ENCODE measurements at places on chromosomes 6 and 20. TPM values are rescaled to one million over a fixed set of nuclear protein-coding genes. Genes with fewer than 3 reads are reported as not detected.

Gene BAK1
- total RNA-seq: 21.0 TPM

DNA sequence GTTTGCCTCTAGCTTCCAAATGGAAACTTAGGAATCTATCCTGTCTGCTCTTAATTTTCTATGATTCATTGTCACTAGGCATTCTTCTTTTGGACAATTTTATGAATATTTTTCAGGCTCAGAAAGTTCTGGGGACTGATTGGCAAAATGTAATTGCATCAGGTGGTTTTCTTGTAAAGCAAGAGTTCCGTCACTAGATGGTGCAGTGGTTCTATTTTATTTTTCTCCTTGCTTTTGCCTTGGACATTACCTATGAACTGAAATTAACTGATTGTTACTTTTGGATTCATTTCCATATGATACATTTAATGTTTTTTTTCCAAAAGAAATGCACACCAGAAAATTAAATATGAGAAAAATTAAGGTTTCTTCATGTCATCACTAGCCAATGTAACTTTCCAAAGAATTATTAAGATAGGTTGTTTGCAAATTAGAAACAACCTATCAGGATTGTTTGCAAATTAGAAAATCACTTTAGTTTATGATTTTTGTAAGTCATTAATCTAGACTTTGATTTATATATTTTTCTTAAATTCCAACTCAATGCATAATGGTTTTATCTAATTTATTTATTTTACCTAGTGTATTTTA, 48.0 kb downstream of the TMEM170B start:
- no peaks in the 10 kb centered on the region for H3K36me3 ChIP-seq
- DNase-seq: no peak
- no peak overlapping the region for H3K27ac ChIP-seq
- H3K4me1 ChIP-seq: peaks cover 7% of the 10 kb centered on the region
- no peak overlapping the region for H3K4me3 ChIP-seq

GRCh38 chr6:31657406-31658157, 1.9 kb downstream of the APOM start:
- H3K27ac ChIP-seq: no peak overlapping the region
- peaks cover 5% of the 10 kb centered on the region for H3K36me3 ChIP-seq
- no peak for DNase-seq
- peaks cover 53% of the 10 kb centered on the region for H3K4me1 ChIP-seq

DNA sequence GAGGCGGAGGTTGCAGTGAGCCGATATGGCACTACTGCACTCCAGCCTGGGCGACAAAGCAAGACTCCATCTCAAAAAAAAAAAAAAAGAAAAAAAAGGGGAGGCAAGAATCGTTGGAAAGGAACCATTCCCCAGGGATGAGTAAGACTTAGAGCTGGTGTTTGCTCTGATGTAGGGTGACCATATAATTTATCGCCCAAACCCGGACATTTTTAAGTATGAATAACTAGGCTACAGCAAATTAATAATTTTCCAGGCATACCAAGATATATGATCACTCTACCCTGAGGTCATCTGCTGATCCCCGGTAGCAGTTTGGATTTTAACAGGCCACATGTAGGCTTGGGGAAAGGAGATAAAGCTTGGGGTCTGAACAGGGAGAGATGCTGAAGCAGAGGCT, 260.9 kb downstream of the BTBD9 start:
- H3K4me3 ChIP-seq: no peak overlapping the region
- no peak for DNase-seq
- no peaks in the 10 kb centered on the region for H3K36me3 ChIP-seq
- H3K4me1 ChIP-seq: peaks cover 7% of the 10 kb centered on the region
- H3K27me3 ChIP-seq: no peaks in the 10 kb centered on the region
